Naive thymus-derived CD4-positive, alpha-beta T cell (primary cell): ENCODE measurements at places on chromosomes 6 and 20. TPM values are rescaled to one million over a fixed set of nuclear protein-coding genes. Genes with fewer than 3 reads are reported as not detected.

DNA sequence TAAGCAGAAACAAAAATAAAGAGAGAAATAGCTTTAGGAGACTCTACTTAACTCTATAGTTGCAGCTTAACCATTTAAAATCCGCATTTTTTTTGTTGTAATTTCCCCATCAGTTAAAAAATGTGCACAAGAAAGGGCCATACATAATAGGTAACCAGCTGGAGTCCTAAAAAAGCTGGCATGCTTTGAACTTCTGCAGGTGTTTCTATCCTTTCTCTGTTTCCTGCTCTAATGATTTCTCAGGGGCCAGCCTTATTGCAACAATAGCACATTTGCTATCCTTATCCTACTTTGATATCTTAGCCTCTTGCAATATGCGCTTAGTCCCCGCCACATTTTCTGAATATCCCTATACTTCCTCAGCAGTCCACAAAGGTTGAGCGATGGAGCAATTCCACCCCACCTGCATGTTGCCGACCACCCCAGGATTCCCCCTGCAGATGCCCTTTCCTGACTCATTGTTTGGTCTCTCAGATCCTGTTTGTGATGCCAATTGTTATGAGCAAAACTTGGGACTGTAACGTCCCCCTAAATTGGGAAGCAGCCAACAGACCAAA lies 48.5 kb downstream of the TRIM27 start:
- DNase-seq, result no peak

The TFAP2D gene
- total RNA-seq, result not detected

The TCF21 gene
- not detected for total RNA-seq

GRCh38 chr6:37354526-37355384 lies 972 bp downstream of the RNF8 start:
- DNase-seq, result no peak
